ENCODE measurements at places on chromosomes 7 and 10. TPM values are rescaled to one million over a fixed set of nuclear protein-coding genes. Genes with fewer than 3 reads are reported as not detected.

Gene FKBP6
- not detected for total RNA-seq

Gene LIPF
- not detected for total RNA-seq

Gene NUPR2
- total RNA-seq: not detected

Gene CPA5
- total RNA-seq: not detected

Gene CADPS2
- not detected for total RNA-seq

Gene ABCF2
- 27.1 TPM for total RNA-seq

Gene PCDH15
- not detected for total RNA-seq

Gene STEAP2
- not detected for total RNA-seq

All from B cell (primary cell).